Fibroblast of skin of abdomen (primary cell): ENCODE measurements at places on chromosomes 2 and 18.

GRCh38 chr2:55120634-55121359 lies 70.5 kb upstream of the RTN4 start:
- peak; percentile 86 for DNase-seq

- no peak for DNase-seq
Measured at GRCh38 chr2:145845923-145846322, 1326.0 kb upstream of the ZEB2 start.

- DNase-seq: no peak
Measured at GRCh38 chr2:240127191-240127750, 8.8 kb downstream of the COPS9 start.

GRCh38 chr18:62329691-62330454 lies 4.8 kb downstream of the TNFRSF11A start:
- peak; percentile 28 for DNase-seq

DNA sequence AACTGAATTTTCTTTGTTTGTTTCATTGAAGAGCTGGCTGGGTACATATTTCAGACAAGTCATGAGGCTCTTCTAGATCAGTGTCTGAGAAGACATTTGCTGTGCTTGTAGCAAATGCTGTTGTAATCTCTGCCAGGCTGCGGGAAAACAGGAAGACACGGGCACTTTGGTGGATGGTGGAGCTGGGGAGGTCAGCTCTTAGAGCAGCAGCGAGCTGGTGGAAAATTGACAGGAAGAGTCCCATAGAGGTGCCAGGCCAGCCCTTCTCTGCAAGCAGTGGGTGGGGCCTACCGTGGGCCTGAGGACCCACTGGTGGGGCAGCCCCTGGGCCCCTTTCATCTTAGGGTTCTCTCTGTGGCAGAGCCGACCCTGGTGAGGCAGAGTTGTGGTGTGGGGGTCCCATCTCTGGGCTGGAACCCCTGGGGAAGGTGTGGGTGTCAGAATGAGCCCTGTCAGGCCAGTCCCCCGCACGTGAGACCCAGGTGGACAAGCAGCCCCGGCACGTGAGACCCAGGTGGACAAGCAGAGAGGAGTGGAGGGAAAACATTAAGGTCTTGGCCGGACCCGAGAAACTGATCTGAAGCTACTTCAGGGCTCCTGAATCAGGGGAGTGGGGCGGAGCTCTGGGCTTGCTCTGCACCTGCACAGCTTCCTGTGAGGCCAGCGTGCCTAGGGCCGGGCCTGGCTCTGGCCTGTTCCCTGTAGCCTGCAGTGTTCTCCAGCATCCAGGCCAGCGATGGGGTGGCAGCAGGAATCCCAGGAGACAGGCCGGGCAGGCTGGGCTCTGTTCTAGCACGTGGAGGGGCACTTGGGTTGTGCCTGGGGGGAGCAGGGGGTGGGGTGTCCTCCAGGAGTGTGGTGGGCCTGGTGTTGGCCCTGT lies 273.5 kb upstream of the HDAC4 start:
- DNase-seq: no peak

DNA sequence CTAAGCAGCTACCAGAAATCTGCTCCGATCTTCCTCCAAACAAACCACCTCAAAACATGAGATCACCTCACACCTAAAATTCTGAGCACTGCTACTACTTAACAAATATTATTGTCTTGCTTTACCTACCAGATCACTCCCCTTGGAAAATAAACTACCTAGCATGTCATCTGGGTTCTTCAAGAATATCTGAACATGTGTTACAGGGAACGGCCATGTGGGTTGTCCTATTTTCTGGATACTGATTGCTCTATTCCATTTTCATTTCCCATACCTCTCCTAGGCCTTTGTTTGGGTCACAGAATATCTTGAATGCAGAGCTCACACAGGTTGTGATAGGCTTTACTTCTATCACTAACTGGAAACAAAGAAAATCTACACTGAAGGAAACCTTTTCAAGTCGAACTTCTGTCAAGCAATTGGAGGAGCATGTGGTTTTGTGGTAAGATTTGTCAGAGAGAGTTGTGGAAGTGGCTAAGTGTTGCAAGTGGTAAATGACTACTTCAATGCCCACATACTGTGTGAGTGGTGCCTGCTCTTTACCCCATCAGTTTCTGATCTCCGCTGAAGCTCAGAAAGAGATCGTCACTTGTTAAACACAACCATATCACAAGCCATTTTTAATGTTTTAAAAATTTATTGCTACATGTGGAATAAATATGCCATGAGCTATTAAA lies 739.1 kb upstream of the ZEB2 start:
- peak; percentile 35 for DNase-seq

GRCh38 chr2:48707466-48707865 lies 48.1 kb downstream of the LHCGR start:
- DNase-seq: no peak

- DNase-seq: no peak
Measured at GRCh38 chr2:229475778-229476177, 204.7 kb upstream of the PID1 start.

DNA sequence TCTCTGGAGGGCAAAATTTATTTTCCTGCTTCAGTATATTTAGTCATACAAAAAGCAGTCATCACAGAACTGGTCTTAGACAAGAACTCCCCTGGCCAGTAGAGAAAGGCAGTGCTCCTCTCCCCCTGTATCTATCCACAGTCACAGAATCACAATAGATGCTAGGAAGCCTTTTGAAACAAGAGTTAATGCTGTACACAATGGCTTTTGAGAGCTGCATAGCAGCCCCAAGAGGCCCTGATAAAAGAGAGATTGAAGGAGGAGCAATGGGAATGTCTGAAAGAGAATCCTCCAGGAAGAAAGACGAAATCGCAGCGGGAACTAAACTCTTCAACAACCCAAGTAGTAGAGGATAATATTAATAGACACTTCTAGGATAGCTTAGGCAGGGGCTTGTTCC lies 330.2 kb downstream of the RBM43 start:
- no peak for DNase-seq

GRCh38 chr18:54946149-54946581 lies 13.1 kb downstream of the CCDC68 start:
- DNase-seq: peak; percentile 24

GRCh38 chr18:3985664-3986063 lies 469.4 kb downstream of the DLGAP1 start:
- peak; percentile 77 for DNase-seq

DNA sequence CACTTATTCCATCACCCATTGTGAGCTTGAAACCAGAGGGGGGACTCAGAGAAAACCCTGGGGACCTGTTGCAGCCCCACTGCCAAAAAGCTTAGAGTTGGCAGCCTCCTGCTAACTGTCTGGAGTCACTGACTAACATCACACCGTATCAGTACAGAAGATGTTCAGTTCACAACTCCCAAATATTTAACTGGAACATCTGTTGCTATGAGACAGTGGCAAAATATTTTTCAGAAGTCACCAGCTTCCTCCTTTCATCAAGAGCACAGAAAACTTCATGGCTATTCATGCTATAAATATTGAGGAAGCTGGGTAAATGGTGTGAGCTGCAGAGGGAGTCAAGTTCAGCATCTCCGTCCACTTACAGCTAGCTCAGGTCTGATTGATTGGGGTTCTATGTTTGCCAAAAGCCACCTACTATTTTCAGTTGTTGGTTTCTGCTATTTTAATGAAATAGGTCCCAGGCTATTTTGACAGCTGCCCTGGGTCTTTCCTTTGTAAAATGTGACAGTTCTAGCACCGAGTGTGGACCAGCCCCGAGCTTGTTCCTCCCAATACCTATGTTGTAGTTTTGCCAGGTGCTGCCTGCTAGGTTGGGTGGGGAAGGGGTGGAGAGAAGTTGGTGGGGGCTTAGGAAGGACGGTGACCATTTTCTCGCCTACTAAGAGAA lies 9.8 kb downstream of the TUBB6 start:
- DNase-seq: peak; percentile 72

DNA sequence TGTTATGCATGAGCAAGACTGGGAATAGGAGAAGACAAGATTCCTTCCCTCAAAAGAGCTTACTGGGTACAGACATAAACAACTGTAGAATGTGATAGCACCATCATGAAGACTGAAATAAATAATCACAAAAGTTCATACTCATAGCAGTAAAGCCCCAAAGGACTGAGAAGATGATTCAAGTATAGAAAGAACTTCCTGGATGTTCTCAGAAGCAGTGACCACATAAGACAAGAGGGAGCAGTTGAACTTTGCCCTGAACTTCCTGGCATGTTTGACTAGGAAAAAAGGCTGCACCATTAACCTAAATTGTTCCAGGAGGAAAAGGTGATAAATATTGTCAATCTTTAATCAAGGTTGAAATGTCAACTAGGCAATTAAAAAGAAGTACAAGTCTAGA lies 57.8 kb upstream of the CCDC141 start:
- DNase-seq: peak; percentile 3

GRCh38 chr2:186827411-186827810 lies 21.6 kb downstream of the ZSWIM2 start:
- peak; percentile 77 for DNase-seq

GRCh38 chr18:13173578-13174145 lies 44.9 kb upstream of the LDLRAD4 start:
- DNase-seq: no peak

- DNase-seq: no peak
Measured at GRCh38 chr2:25669520-25669919, 3.9 kb downstream of the DTNB start.

DNA sequence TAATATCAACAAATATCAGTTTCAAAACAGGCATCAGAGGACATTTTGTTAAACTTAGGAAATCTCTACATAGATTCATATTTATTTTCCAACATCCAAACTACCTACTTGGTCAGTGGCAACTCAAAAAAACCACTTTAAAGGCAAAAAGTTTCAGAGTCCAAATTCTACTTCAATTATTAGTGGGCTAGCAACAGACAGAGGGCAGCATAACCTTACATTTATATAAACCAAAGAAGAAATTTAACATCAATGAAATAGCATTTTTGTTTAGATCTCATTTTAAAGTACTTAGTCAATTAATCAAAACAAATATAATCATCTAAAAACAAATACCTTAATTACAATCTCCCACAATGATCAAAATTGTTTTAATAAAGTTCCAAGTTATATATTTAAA lies 33.3 kb downstream of the RTTN start:
- no peak for DNase-seq

- peak; percentile 24 for DNase-seq
Measured at GRCh38 chr2:88054782-88055370, 707 bp downstream of the KRCC1 start.

- DNase-seq: no peak
Measured at GRCh38 chr2:222745836-222746559, 74.5 kb downstream of the MOGAT1 start.
